ENCODE measurements at places on chromosomes 4 and X.

- no peak for DNase-seq
Observed at GRCh38 chr4:650951-651883, 22.9 kb downstream of the ATP5ME start.

GRCh38 chr4:148964456-148964855 is 522.2 kb upstream of the NR3C2 start:
- no peak for DNase-seq

DNA sequence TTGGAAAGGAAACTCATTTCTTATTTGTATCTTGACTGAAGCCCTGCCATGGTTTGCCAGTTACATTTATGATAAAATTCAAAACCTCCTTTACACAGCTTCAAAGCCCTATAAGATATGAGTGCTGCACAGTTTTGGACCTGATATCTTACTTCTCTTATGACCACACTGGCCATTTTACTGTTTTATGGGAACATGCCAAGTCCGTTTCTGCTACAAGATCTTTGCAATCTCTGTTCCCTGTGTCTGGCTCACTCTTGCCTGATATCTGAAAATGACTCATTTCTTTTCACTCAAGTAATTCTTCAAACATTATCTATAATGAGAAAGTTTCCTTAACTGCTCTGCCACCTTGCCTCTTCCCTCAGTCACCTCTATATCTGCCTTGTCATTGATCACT is 247.3 kb downstream of the SPOCK3 start:
- no peak for DNase-seq

DNA sequence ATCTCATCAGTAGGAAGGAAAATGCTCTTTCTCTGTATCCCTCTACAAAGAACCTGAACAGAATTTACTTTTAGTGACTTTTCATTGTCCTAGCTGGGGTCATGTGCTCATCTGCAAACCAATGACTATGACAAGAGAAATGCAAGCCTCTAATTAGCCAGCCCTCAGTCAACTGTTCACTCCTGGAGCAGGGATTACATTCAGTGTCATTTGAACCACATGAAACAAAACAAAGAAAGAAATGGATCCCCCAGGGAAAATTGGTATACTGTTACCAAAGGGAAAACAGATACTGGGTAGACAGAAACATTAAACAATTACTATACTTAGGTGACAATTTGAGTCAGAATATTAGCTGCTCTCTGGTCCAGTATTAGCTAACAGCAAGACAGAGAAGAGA is 173.6 kb downstream of the RCHY1 start:
- no peak for DNase-seq

GRCh38 chr4:126935801-126936200 is 697.0 kb upstream of the INTU start:
- no peak for DNase-seq

- no peak for DNase-seq
Observed at GRCh38 chr4:57109411-57109846, 756 bp downstream of the IGFBP7 start.

GRCh38 chrX:40314070-40314469 is 216.3 kb upstream of the BCOR start:
- no peak for DNase-seq

DNA sequence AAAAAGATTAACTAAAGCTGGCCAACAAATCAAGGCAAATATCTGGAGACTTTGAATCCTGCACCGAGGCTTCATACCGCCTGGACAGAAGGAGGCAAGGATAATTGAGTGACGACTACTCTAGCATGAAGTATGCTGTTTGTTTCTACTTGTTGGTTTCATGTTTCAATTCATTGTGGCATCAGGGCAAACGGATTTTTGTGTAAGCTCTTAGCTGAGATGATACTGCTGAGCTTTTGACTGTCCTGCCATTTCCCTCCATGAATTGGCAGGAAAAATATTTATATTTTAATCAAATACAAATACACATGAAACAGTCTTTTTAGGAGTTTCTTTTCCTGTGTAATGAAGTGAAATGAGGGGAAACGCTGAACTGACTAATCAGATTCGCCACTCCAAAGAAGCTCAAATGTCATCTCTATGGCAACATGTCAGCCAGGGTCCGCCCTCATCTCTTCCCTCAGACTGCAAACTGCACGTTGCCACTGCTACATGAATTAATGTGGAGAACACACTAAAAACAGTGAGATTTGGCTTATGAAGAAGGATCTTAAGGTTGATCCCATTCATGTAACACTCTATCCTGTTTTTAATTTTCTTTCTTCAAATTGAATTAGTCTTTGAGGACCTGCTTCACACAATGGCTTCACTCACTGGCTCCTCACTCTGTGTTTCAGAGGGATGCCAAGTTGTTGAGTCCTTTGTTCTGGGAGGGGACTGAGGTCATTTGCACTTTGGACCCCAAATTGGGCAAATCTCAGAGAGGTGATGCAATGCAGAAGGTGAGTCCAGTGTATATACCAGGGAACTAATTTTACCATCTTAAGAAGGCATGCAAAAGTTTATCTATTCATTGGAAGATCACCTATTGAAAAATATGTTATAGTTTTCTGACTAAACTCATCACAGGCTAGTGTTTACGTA is 149.6 kb upstream of the MID1 start:
- no peak for DNase-seq

DNA sequence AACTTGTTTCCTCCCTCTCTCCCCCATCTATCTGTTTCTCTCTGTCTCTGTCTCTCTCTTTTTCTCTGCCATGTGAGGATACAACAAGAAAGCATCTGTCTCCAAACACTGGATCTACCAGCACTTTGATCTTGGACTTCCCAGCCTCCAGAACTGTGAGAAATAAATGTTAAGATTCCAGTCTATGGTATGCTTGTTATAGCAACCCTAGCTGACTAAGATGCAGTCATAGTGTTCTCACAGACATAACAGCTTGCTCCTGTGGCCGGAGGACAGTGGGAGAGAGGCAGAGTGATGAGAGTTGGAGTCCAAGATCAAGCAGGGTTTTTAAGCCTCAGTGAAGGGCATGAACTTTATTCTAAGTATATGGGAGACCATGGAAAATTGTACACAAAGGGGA is 8.8 kb upstream of the NKX3-2 start:
- DNase-seq: no peak

DNA sequence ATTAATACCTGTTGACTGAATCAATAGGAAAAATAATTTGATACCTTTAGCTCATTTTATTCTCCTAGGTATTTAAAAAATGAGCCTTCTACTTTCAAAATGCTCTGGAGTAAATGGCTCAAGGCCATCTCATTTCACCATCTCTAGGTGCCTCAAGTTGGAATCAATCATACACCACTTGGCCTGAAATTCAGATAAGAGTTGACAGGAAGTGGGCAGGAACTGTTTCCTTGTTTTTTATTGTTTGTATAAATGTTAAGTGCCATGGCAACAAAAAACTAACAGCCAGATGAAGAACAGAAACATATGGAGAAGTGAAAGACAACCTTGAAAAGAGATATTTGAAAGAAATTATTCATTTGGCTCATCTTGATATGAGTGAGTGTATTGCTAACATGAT is 12.4 kb downstream of the LIMCH1 start:
- no peak for DNase-seq

DNA sequence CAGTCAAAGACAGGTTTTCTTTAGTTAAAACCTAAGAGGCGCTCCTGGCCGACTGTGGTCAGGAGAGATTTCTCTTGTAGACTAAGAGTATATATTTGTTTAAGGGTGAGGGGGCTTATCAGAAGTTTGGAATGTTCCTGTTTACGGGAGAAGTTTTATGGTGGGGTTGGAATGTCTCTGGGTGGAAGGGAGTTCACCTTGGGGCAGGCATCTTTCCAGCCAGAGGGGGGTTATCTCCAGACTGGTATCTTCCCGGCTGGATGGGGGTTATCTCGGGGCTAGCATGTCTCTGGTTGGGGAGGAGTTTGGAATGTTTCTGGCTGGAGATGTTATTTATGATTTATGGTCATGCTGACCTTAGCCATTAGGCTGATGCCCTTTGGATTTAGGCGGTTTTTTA is 116.0 kb downstream of the COX7B2 start:
- DNase-seq: no peak

GRCh38 chr4:23266401-23266800 is 573.7 kb downstream of the GBA3 start:
- no peak for DNase-seq

GRCh38 chrX:41827886-41828285 is 95.5 kb downstream of the CASK start:
- DNase-seq: no peak

- DNase-seq: peak; percentile 13
Observed at GRCh38 chrX:135477576-135477975, 42.9 kb upstream of the INTS6L start.
